ENCODE measurements at places on chromosomes 7 and 10. TPM values are rescaled to one million over a fixed set of nuclear protein-coding genes. Genes with fewer than 3 reads are reported as not detected.

OR2A12 gene
- not detected for total RNA-seq

GRM3 gene
- not detected for total RNA-seq

DNA sequence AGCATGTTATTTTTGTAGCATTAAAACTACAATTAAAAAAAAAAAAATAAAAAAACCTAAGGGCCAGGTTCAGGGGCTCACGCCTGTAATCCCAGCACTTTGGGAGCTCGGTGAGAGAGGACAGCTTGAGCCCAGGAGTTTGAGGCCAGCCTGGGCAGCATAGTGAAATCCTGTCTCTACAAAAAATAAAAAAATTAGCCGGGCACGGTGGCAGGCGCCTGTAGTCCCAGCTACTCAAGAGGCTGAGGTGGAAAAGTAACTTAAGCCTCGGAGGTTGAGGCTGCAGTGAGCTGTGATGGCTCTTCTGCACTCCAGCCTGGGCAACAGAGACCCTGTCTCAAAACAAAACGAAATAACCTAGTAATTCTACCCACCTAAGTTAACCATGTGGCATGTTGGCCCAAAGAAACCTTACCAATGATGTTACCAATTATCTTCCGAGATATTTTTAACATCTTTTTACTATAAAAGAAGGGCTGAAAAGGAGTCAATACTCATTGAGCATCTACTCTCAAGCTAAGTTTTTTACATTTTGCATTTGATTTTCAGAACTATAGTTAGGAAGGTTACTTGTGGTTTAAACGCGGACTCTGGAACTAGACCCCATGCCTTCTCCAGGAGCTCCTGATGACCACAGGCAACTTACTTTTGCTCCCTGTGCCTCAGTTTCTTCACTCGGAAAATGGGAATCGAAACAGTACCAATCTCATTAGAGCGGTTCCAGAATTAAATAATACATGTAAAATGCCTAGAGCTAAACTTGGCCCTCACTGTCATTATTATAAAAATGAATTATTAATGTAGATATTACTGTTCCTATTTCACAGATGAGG, 1.4 kb downstream of the ITGB1 start:
- DNase-seq, result no peak

- DNase-seq, result no peak
These were observed 30.9 kb downstream of the COL1A2 start for GRCh38 chr7:94425546-94425945.

- no peak for DNase-seq
These were observed 228.9 kb upstream of the TCF7L2 start for GRCh38 chr10:112721080-112721698.

DNA sequence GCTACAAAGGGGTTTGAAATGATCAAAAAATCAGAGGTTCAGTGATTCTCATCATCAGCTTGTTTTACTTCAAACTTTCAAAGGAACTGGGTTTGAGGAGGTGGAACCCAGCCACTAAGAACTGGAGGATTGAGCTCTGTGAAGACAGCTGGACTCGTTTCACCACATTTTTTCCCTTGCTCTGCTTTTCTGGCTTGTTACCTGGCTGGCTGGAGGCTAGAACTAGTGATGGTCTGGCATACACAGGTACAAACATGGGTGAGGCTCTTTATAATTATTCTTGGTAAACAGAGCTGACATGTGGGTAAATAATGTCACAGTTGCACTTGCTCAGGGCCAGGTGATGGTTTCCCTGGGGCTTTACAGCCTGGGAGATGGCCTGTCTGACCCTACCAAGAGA, 352.5 kb downstream of the FGFR2 start:
- DNase-seq, result no peak

DNA sequence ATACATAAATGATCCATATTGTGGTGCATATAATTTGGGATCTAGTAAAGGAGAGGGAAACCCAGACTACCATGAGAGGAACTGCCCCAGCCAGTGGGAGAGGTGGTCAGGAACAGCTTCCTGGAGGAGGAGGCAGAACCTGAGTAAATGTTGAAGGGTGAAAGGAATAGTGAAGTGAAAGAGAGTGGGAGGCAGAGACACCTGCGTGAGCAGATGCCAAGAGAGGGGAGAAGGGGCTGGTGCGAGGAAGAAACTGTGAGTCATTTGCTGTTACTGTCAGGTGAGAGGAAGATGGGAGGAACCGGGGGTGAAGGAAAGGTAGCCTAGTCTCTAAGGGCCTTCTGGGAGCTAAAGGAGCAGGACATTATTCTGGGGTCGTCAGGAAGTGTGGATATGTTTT, 294.8 kb downstream of the GRID1 start:
- DNase-seq, result no peak

All from sciatic nerve (tissue), 2 donors.